Trophoblast cell (in vitro differentiated cells and primary cell): ENCODE measurements at places on chromosomes 12 and 14.
A peak's percentile ranks its signal among the peaks of the same experiment; 100 is the strongest.

- DNase-seq: no peak
These were observed 192.3 kb downstream of the DPF3 start for GRCh38 chr14:72701605-72702004.

DNA sequence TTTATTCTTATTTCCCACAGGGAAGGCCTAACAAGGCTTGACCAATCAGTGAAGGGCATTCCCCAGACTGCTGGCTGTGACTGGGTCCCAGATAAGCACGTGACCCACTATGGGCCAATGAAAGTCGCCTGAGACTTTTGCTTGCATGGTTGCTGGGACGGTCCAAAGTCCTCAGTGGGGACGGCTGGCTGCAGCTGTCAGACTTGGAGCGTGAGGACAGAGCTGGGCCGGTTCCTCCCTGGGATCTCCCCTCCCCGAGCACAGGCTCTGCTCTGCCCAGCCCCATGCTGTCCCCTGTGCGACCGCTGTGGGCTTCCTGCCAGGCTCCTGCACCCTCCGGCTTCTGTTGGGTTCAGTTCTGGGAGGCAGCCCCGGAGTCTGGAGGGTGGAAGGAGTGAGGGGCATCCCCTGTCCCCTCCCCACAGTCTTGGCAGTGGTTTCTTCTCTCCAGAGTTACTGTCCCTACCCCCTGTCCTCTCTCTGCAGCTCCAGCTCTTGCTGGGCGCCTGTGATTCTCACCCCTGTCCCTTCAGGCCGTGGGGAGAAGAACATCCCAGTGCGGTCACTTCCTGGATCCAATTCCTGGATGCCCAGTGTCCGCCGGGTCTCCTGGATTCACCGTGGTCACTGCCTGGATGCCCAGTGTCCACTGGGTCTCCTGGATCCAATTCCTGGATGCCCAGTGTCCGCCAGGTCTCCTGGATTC lies 50.1 kb downstream of the GALNT9 start:
- no peak for DNase-seq

DNA sequence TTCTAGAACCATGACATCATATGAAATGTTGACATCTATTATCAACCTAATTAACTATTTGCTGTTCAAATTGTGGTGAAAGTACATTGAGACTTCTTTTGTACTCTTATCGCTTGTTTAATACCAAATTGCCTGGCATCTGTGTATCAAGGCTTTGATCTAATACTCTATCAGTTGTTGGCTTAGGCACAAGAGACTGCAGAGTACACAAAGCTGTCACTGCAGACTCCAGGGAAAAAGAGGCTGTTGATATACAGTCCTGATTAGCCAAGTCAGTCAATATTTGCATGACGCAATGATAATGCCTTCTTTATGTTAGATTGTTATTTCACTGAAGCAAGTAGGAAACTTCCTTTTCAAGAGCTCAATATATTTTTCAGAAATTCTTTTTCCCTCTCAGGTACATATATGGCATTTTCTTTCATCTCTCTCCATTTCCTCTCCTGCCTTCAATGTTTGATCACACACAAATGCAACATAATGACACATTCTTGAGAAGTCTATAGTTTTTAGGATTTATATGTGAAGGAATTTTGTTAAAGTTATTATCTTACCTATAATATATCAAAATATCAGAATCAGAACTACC lies 32.3 kb upstream of the PTCSC3 start:
- DNase-seq: no peak

- no peak for DNase-seq
These were observed 104.6 kb downstream of the ITPR2 start for GRCh38 chr12:26728205-26729050.

- DNase-seq: no peak
These were observed 128.1 kb downstream of the ASCL1 start for GRCh38 chr12:103085541-103085940.

DNA sequence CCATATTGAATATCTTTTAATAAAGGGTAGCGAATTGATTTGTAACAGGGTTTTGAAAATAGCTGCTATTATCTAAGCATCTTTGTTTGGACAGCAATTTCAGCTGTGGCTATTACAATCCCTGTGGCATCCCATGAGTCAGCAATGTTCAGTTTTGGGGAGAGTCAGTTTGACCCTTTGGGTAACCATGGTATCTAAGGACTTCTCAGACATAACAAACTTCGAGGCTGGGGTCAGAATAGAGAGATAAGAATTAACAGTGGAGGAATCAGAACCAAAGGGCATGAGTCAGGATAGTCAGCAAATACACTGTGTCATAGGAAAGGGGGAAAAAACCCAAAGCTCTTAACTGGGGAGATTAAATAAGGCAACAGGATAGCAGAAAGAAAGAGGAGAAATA lies 11.7 kb upstream of the PTHLH start:
- DNase-seq: no peak

GRCh38 chr14:33375786-33376185 lies 437.1 kb downstream of the NPAS3 start:
- DNase-seq: no peak

DNA sequence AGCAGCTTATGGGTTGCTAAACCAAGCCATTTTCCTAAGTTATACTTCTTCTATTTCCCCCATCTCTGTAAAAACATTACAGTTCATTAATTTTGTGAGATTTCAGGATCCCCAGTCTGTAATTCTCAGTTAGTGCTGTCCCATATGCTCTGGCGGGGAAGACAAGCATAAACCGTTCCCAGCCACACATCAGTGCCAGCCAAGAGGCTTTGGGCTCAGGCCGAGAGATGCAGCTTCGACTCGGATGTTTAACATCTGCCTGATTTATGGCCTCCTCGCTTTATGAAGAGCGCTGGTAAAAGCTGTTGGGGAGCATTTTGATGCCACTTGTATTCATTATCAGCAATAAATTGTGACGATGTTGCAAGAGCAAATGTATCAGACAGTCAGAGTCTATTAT lies 349.1 kb upstream of the CCDC196 start:
- DNase-seq: no peak

GRCh38 chr14:49456589-49456988 lies 129.6 kb downstream of the RPS29 start:
- no peak for DNase-seq

- no peak for DNase-seq
These were observed 105.3 kb downstream of the KCNH5 start for GRCh38 chr14:62939970-62940369.

GRCh38 chr12:5636907-5637306 lies 205.0 kb downstream of the NTF3 start:
- DNase-seq: no peak

DNA sequence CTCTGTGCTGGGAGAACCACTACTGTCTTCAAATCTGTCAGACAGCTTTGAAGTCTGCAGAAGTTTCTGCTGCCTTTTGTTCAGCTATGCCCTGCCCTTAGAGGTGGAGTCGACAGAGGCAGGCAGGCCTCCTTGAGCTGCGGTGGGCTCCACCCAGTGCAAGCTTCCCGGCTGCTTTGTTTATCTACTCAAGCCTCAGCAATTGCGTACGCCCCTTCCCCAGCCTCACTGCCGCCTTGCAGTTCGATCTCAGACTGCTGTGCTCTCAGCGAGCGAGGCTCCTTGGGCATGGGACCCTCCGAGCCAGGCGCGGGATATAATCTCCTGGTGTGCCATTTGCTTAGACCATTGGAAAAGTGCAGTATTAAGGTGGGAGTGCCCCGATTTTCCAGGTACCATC lies 25.1 kb upstream of the KLRB1 start:
- DNase-seq: no peak

GRCh38 chr12:3419558-3419957 lies 71.4 kb upstream of the PRMT8 start:
- DNase-seq: no peak

DNA sequence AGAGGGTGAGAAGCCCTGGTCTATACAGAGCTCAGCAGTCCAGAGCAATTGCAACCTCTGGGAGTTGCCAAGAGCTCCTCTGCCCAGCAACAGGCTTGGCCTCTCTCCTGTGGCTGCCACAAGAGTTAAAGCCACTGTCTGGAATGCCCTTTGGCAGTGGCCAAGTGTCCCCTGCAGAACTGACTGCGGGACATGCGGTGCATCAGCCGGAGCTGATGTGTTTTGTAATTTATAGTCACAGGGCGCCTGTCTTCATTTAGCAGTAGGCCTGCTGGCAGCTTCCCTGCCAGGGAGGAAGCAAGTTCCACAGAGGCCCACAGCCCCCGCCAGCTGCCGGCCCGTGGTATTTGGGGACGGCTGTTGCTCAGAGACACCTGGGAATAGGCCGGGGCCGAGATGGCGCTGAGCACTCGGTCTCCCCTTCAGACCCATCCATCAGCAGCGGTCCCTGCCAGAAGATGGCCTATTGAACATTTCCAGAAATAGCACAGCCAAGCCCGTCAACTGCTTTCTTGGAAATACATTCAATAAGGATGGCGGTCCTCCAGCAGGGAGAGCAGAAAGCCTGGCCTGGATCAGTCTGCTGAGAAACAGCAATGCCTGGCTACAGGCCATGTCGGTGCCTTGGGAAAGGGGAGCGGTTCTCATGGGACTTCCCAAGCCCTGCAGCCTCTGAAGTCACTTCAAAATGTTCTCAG lies 217.4 kb downstream of the CRADD start:
- DNase-seq: no peak

DNA sequence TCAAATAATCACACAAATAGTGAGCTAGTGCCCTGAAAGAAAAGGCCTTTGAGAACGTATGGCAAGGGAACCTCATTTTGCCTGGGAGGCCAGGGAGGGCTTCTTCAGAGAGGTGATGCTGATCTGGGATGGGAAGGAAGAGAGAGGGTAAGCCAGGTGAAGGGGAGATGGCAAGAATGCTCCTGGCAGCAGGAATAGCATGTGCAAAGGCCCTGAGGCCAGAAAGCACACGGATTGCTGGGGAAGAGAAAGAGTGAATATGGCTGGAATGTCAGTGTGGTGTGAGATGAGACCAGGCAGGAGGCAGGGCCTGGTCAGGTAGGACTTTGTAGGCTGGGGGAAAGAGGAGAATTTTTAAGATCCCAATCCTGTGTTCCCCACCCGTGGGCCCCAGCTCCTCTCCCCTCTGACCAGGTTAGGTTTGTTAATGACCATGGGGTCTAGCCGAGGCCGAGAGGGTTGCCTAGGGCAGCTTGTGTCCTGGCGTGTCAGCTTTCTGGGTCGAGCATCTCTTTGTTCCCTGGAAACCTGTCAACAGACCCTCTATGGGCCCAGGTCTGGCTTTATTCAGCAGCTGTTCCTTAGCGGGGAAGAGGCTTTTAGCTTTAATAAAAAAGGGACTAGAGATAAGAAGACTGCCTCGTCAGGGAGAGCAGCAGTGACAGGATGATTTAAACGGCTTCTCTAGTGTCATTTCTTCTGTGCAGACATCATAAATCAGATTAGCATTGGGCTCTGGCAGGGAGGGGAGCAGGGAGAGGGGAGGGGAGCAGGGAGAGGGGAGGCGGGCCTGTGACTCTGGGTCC lies 123.4 kb downstream of the ADCK1 start:
- peak; percentile 13 for DNase-seq

DNA sequence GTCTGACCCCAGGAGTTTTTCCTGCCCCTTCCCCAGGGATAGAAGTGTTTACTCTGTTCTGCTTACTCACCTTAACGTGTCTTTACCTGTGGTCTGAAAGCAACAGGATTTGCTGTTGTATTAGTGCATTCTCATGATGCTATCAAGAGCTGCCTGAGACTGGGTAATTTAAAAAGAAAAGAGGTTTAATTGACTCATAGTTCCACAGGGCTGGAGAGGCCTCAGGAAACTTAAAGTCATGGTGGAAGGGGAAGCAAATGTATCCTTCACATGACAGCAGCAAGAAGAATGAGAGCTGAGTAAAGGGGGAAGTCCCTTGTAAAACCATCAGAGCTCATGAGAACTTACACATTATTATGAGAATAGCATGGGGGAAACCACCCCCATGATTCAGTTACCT lies 240.4 kb downstream of the SNAPC1 start:
- DNase-seq: no peak

GRCh38 chr14:73283608-73284379 lies 46.5 kb downstream of the PAPLN start:
- DNase-seq: no peak

DNA sequence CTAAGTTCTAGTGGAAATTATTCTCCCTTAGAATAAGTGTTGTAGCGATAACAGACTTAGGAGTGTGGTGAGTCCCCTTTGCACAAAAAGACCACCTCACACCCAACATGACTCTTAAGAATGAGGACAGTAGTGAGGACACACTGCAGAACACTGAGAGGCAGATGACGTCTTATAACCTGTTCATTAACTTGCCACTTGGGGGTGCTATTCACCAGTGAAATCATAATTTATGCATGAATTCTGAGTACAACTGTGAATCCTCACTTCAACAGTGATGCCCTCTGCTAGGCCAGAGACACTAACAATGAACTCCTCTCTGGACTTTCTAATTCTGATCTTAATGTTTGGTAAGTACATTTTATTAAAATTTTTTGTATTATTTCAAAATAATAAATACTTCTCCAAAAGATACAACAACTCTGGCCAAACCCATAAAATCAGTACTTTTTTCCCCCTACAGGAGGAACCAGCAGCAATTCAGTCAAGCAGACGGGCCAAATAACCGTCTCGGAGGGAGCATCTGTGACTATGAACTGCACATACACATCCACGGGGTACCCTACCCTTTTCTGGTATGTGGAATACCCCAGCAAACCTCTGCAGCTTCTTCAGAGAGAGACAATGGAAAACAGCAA lies 274.7 kb downstream of the DAD1 start:
- DNase-seq: peak; percentile 81

DNA sequence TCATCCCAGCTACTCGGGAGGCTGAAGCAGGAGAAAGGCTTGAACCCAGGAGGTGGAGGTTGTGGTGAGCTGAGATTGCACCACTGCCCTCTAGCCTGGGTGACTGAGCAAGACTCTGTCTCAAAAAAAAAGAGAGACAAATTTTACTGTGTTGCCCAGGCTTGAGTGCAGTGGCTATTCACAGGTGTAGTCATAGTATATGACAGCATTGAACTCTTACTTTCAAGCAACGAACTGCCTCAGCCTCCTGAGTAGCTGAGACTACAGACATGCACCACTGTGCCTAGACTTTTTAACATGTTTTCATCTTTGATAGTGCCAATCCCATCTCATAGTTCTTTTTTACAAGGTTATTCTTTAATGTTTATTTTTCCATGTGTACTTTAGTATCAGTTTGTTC lies 13.7 kb downstream of the ARID2 start:
- DNase-seq: no peak
